BE2C (cell line): ENCODE measurements at places on chromosomes 11 and 22.

GRCh38 chr11:2171591-2172003, at the start of gene TH:
TSS of gene TH (minus strand) at chr11:2171815. CDS start at chr11:2171786, 29 bp downstream.
- DNase-seq: no peak

GRCh38 chr11:45648931-45649330, 16.5 kb downstream of the CHST1 start:
- DNase-seq: no peak

DNA sequence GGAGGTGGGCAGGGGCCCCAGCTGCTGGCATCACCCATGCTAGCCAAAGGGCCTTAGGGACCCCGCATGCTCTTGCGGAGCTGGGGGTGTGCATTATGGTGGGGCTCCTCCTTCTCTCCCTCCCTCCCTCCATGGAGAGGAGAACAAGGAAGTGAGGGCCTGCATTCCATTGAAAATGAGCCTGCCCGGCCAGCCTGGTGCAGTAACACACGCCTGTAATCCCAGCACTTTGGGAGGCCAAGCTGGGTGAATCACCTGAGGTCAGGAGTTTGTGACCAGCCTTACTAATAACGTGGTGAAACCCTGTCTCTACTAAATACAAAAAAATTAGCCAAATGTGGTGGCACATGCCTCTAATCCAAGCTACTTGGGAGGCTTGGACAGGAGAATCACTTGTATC, 22.4 kb downstream of the SNAP29 start:
- no peak for DNase-seq

DNA sequence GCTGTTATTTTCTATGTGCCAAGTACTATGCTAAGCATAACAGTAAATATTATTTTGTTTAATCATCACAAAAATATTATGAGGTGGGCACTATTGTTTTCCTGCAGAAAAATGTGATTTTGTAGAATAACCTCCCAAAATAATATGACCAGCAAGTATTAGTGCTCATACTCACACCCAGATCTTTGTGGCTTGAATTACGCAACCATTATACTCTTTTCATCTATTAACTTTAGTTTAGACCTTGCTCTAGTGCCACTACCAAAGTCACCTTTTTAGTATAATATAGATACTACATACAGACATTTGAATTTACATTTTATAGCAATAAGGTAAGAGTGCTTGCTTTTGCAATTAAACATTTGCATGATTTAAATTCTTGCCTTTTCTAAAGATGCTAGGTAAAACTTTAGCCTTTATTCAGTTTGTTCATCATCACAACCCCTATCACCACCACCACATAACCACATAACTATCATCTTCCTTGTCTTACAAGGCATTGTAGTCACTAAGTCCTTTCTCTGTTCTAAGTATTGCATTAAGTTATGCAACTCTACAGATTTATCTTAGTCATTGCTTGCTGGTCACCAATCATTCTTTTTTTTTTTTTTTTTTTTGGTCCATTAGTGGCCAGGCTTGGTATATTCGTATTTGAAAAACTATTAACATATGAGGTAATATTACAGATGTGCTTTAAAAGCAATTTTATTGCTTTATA, 68.4 kb downstream of the GAS2 start:
- no peak for DNase-seq

DNA sequence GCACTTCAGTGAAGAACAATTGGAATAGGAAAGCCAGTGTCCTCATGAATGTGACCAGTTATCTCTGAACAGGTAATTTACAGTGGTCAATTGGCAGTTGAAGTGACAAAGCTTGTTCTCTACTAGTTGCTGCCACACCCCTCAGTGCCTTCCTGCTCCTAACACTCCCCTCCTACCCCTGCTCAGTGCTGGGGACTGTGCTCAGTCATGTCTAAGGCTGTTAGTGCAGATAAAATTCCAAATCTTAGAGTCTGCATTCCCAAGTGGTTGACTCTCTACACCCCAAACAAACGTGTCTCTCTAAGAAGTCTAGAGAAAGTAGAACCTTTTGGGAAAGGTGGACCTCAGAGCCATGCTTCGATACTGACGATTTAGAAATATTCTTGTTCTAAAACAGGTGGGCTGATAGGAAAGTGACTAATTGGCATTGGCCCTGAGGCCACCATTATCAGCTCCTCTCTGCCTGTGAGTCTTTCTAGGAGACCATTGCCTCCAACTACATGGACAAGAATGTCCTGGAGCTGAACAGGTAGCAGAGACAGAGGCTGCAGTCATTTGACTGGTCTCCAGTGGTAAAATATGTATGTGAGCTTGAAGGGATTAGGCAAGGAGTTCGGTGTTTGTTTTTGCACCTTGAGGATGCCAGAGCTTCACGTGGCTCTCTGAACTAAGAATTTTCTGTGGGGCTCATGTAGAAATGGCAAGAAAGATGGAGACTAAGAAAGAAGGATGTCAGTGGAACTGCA, 22.1 kb upstream of the NNMT start:
- DNase-seq: no peak

GRCh38 chr11:94539420-94539819, 4.3 kb upstream of the FUT4 start:
- DNase-seq: no peak

GRCh38 chr11:70243912-70244652, 26.4 kb upstream of the PPFIA1 start:
- DNase-seq: no peak

DNA sequence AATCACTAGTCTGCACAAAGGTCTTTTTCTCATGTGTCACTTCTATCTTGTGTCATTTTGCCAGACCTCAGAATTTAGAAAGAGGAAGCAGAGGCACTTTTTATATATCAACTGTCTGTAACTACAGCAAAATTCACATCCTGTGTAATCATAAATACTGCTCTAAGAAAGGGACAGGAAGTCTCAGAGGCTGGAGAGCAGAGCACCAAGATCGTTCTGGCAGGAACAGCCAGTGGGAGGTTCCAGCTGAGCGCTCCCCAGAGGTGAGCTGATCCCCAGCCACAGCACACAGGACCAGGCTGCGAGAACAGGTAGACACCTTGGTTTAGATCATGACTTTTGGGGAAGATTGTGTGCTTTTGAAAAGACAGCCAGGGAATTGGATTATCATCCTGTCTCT, at the start of gene MS4A7:
Gene MS4A7, plus strand, starts transcription at position 179 of the 400 bp plus-strand sequence. CDS start 4,610 bp downstream, outside the sequence.
- no peak for DNase-seq

DNA sequence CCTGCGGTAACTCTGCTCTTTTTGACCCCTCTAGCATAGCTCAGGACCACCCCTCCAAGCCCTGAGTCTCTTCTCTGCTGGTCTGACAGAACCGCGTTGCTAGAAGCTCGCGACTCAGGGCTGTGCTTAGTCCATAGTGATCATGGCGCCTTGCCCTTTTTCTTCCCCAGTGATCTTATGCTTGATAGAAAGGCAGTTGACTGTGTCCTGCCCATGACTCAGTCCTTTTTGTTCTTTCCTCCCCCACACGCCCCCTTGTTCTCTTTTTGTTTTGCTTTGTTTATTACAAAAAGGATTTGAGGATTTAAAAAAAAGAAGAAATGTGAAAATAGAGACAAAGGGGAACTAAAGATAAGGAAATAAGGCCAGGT, 17.5 kb downstream of the IL17RA start:
- DNase-seq: no peak

DNA sequence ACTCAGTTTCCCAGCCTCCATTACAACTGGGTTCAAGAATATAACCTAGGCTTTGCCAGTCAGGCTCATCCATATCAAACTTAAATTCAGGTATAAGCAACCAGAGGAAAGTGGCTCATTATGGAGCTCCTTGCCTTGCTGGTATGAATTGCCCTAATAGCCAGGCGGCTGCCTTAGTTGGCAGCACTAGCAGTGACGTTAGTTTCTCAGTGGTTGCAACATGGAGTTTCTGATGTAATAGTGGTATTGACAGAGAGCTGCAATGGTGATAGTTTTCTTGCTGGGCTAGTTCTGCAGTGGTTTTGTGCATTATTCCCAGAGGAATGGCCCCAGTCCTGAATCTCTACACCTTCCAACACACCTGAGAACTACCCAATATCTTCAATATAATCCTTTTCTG, 3.8 kb upstream of the TMEM123 start:
- DNase-seq: no peak

GRCh38 chr11:83819931-83820549, 533.9 kb upstream of the CCDC90B start:
- DNase-seq: no peak

DNA sequence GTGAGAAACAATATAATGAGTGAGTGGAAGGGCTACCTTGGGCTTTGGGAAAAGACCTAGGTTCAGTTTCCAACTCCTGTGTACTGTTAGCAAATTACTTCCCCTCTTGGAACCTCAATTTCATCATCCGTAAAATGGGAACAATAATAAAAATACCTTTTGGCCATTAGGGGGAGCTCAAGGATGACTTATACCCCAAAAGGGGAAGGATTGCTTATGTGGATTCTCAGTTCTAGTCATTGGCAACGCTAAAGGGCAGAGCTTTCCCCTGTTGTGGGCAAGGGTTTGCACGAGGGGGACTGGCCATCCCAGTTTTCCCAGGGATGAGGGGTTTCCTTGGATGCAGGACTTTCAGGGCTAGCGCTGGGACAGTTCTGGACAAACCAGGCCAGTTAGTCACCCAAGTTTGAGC, 3.1 kb upstream of the COMMD9 start:
- DNase-seq: no peak

- no peak for DNase-seq
Observed at GRCh38 chr11:103958475-103959215, 77.8 kb upstream of the DDI1 start.

DNA sequence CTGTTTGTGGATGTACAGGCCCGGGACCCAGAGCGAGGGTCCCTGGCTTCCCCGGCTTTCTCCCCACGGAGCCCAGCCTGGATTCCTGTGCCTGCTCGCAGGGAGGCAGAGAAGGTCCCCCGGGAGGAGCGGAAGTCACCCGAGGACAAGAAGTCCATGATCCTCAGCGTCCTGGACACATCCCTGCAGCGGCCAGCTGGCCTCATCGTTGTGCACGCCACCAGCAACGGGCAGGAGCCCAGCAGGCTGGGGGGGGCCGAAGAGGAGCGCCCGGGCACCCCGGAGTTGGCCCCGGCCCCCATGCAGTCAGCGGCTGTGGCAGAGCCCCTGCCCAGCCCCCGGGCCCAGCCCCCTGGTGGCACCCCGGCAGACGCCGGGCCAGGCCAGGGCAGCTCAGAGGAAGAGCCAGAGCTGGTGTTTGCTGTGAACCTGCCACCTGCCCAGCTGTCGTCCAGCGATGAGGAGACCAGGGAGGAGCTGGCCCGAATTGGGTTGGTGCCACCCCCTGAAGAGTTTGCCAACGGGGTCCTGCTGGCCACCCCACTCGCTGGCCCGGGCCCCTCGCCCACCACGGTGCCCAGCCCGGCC, 16.7 kb upstream of the ACR start:
- no peak for DNase-seq

DNA sequence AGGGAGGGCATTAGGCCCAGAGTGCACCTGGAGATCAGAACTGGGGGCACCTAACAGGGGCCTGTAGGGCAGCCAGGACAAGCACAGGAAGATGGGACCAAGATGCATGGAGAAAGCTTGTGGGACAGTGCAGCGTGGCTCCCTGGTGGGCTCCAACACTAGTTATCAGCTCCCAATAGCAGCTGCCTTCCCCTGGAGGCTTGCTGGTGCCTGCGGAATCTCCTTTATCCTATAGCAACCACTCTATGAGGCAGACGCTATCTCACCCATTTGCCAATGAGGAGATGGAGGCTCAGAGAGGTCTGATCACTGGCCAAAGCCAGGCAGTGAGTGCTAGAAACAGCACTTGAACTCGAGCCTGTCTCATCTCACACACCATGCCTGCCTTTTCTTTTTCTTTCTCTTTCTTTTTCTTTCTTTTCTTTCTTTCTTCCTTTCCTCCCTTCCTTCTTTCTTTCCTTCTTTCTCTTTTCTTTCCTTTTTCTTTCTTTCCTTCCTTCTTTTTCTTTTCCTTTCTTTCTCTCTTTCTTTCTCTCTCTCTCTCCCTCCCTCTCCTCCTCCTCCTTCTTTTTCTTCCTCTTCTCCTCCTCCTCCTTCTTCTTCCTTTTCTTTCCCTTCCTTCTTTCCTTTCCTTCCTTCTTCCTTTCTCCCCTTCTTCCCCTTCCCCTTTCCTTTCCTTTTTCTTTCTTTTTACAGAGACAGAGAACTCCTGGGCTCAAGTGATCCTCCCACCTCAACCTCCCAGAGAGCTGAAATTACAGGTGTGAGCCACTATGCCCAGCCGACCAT, 16.1 kb upstream of the SEC14L4 start:
- peak; percentile 22 for DNase-seq

DNA sequence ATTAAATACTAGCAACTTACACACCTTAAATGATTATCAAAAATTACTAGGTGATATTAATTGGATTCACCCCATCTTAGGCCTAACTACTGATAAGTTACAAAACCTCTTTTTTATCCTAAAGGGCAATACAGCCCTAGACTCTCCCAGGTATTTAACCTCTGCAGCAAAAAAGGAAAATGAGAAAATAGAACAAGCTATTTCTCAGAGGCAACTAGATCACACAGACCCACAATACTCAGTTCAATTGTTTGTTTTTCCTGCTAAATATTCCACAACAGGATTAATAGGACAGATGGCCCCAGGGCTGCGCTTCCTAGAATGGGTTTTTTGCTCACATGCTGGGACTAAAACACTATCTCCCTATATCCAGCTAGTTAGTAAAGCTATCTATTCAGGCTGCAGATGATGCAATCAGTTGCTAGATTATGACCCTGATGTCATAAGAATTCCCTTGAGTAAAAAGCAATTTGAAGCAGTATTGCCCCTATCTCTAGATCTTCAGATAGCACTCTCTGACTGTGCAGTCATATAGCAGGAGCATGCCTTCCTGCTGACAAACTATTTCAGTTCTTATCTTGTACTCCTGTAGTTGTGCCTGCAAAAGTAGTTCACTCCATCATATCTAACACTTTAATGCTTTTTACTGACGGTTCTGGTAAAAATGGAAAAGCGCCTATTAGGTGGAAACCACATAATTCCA, 1595.5 kb upstream of the TENM4 start:
- DNase-seq: no peak

- no peak for DNase-seq
Observed at GRCh38 chr11:92657226-92657625, 312.2 kb upstream of the MTNR1B start.

GRCh38 chr11:100011697-100012096, 675.4 kb upstream of the ARHGAP42 start:
- no peak for DNase-seq

DNA sequence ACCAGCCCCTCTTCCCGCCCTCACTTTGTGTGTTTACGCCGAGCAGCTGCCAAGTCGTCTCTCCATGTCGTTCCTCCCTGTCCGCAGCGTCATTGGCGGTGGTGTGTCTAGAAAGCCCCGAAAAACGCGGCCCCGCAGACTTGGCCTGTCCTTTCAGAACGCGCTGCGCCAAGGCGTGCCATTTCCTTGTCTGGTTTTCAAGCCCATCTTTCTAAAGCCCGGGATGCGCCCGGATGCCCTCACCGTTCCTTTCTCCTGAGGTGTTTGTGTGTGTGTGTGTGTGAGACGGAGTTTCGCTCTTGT, 557 bp downstream of the MOV10L1 start:
- DNase-seq: no peak
